ENCODE measurements at places on chromosomes 12 and 14.

- DNase-seq, result no peak
Observed at GRCh38 chr12:107494331-107494730, 191.3 kb upstream of the PWP1 start.

DNA sequence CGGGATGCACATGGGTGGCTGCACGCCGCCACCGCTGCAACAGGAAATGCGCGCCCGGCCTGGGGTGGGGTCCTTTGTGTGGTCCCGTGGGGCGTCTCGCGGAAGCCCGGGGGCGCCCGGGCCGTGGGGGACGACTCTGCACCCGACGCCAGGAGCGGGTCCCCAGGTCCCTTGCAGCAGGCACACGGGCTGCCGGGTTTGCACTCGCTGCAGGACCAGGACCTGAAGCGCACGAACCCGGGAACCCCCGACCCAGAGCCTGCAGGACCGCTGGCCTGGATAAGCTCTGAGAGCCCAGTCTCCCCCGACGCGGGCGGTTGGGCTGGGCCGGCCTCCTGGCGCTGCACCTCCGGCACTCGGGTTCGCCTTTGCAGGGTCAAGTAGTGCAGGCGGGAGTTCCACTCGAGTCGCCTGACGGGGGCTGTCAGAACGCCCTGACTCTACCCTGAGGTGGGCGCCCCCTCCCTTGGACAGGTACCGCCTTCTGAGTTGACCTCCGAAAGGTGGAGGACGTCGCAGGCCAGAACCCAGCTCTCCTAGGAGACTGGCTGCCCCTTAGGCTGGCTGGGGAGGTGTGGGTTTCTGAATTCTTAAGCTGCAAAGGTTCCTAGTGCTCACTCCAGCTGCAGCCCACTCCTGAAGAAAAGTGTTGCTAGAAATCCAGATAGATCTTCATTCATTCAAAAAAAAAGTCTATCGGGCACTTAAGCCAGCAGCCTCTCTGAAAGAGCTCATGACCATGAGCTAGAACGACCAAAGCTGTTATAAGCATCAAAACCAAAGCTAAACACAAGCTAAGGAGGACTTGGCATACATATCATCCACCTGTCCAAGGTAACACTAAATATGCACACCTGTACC is 68.0 kb downstream of the RNF34 start:
- no peak for DNase-seq

GRCh38 chr12:9081667-9082427 is 33.9 kb downstream of the A2M start:
- DNase-seq, result no peak

DNA sequence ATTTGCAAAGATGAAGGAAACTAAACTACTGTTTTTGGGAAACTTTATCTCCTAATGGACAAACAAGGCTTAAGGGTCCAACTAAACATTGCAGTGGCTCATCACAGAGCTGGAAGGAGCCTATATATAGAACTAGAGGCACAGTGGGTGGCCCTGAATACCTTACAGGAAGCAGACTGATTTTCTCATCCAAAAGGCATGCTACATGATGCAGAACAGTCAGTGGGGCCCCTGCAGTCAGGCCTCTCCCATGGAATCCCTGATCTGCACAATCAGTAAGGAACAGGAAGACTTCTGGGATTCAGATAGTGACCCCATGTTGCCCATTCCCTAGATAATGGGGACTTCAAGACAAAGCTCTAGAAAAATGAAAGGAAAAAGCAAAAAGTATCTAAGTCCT is 1.9 kb upstream of the LLPH start:
- no peak for DNase-seq

DNA sequence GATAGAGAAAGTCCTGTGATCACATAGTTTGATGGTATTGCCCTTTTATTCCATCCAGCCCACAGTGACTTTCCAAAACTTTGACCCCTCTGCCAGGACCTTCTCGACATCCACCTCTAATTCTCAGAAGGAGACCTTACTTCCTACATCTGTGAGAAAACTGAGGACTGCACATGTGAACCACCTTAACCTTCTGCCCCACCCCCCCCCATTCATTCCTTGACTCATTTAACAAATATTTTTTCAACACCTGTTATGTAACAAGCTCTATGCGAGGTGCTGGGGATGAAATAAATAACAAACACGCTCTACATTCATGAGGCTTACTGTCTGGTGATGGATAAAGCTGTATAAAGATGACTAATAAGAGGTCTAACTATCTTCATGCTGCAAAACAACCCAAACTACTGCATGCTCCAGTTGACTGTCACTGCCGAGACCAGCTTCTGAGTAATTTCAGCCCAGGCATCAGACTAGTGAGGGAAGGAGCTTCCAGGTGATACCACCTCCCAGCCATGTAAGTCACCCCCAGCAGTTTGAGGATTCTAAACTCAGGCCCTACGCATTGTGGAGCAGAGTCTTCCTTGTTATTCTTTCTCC is 1.9 kb upstream of the HAL start:
- DNase-seq, result no peak

GRCh38 chr14:99040711-99041110 is 231.3 kb downstream of the BCL11B start:
- DNase-seq, result no peak

- DNase-seq, result no peak
Observed at GRCh38 chr14:41549282-41549681, 57.4 kb upstream of the LRFN5 start.

- no peak for DNase-seq
Observed at GRCh38 chr12:49388682-49389386, 21.6 kb downstream of the SPATS2 start.

DNA sequence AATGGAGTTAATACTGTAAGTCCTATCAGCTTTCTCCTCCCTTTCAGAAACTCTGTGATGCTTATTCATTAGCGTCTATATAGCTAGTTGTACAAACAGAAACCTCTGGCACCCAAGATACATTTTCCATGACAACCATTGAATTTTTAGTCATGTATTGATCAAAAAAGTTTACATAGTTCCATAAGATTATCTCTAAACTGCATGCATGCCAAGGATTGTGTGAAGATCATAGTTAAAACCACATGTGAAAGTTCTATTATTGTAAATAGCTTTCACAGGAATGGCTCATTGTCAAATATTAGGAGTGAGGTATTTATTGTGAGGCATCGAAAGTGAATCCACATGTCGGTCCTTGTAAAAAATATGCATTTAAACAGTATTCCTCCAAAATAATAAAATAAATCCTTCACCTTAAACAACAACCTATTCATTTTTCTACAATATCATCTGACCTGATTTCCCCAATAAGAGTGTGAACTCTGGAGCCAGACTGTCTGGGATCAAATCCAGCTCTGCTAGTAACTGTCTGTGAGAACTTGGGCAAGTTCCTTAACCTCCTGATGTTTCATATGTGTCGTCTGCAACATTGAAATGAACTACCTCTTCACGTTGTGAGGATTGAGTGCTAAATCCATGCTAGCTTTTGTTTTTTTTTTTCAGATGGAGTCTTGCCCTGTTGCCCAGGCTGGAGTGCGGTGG is 10.6 kb upstream of the CDKL1 start:
- no peak for DNase-seq

DNA sequence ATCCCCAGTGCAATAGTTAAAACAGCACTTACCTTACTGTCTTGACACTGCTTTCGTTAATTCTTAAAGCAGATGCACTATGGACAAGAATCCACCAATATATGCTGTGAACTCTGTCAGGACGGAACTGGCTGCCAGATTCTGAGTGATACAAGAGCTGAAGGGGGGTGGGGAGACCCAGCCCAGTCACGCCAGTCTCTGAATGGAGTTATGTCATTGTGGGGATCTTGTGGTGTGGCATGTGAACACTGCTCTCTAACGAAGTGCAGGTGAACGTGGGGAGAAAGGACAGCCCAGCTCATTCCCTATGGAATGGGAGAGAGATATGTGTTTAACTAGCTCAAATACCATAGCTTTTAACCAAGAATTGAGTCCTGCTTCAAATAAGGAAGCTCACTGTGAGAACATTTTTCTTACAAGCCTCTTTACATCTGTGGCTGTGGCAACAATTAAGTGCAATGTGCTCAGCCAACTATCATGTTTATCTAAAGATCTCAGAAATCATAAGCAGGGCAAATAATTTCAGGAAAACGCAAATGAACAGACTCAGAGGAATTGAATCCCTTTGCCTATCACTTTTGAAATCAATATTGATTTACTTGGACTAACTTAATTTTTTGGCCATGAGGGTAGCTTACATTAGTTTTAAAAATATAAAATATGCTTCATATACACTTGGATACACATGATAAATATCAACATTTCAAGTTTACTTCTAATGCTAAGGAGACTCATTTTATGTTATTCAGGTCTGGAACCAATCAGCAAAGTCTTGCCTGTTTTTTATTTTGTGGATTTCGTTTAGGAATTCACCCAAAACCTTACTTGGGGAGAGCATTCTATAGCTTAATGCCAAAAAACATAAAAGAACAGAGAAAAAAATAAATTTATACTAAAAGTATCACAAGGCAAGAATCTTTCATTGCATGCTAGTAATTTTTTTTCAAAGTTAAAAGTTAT is at the start of gene LUM:
Gene LUM, minus strand, starts transcription at position 129 of the 960 bp plus-strand sequence. CDS start 2,515 bp downstream, outside the sequence.
- DNase-seq, result no peak

Data from HAP-1 (cell line).